ENCODE measurements at places on chromosomes 5 and 9. TPM values are rescaled to one million over a fixed set of nuclear protein-coding genes. Genes with fewer than 3 reads are reported as not detected.
A peak's percentile ranks its signal among the peaks of the same experiment; 100 is the strongest.

Gene NOXA1
- 19.9 TPM for total RNA-seq

Gene DDX4
- total RNA-seq = 0.18 TPM

Gene ARID3C
- not detected for total RNA-seq

Gene AGXT2
- not detected for total RNA-seq

DNA sequence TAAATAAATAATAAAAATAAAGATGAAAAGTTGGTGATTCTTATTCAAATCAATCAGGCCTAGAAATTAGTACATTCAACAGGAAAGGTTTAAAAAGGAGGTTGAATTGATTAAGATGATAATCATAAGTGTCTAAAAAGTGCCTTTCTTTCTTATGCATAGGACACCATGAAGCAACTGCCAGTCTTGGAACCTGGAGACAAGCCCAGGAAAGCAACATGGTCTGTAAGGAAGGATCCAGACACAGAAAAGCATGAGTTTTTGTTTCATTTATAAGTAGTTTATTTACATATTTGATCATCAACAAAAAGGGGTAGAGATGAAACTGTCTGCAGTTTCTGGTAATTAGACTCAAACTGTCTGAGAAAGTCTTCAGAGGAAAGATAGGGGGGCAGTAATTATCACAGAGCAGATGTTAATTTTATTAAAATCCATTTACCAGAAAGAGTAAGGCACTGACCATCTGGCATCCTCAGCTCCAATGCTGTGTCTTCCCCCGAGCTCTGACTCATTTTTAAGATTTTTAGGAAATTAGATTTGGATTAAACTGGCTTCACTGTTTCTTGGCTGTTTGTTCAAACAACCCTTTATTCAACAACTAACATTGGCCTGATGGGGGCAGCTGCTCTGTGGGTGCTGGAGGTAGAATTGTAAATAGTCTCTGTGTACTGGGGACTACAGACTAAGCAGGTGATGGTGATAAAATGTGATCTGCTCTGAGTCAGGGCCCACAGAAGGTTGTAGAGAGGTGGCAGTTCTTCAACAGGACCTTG, 2.7 kb downstream of the RABEPK start:
- peaks cover 13% of the 10 kb centered on the region for H3K4me1 ChIP-seq
- no peak for DNase-seq
- no peak overlapping the region for H3K27ac ChIP-seq
- H3K4me3 ChIP-seq = no peak overlapping the region
- H3K27me3 ChIP-seq = peaks cover 2% of the 10 kb centered on the region

DNA sequence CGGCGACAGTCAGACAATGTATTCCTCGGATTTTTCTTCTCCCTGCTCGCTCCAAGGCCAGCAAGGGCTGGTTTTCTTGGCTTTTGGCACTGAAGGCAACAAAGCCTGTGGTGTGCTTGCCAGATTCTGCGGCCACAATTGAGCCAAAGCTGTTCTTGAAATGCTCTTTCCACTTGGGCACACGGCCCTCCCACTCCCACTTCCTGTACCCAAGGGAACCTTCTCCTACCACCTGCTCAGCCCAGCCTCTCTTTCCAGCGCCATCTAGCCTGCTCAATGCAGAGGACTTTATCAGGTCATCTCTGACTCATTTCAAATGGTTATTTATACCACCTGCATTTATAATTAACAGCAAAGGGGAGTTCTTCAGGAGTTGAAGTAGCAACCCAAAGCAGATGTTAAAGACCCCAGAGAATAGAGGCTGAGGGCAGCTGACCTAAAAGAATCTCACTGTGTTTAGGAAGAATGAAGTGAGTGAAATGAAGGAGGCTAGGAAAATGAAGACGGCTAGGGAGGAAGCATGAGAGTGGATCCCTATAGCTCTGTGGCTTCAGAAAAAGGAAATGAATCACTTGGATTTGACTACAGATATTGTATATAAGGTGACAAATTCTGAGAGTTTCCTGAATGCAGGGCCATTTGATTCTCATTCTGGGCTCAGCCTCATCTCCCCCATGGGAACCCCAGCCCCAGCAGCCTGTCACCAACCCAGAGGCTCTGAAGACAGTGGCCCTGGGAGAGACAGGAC, 439.0 kb downstream of the ENC1 start:
- DNase-seq = no peak
- no peaks in the 10 kb centered on the region for H3K27me3 ChIP-seq
- peaks cover 38% of the 10 kb centered on the region for H3K4me1 ChIP-seq
- no peaks in the 10 kb centered on the region for H3K36me3 ChIP-seq
- no peak overlapping the region for H3K4me3 ChIP-seq

DNA sequence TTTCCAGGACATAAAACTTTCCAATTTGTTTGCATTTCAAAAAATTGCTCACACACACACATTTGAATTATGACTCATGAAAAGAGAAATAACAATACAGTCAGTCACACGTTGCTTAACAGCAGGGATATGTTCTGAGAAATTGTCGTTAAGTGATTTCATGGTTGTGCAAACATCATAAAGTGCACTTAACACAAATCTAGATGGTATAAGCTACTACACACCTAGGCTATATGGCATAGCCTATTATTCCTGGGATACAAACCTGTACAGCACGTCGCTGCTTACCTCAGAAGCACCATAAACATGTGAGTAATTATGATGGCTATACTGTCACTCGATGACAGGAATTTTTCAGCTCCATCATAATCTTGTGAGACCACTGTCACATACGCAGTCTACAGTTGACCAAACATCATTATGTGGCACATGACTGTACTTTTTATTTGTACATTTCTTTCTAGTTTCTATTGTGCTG, 378.2 kb downstream of the ACTL7B start:
- H3K27me3 ChIP-seq = peaks cover 30% of the 10 kb centered on the region
- H3K4me1 ChIP-seq = peaks cover 36% of the 10 kb centered on the region
- DNase-seq = no peak
- H3K36me3 ChIP-seq = no peaks in the 10 kb centered on the region
- H3K27ac ChIP-seq = no peak overlapping the region
- no peak overlapping the region for H3K4me3 ChIP-seq

- H3K27me3 ChIP-seq = no peaks in the 10 kb centered on the region
- H3K4me3 ChIP-seq = no peak overlapping the region
- H3K27ac ChIP-seq = no peak overlapping the region
- no peak for DNase-seq
- peaks cover 31% of the 10 kb centered on the region for H3K4me1 ChIP-seq
These were observed 193.1 kb upstream of the FREM1 start for GRCh38 chr9:15103290-15103689.

DNA sequence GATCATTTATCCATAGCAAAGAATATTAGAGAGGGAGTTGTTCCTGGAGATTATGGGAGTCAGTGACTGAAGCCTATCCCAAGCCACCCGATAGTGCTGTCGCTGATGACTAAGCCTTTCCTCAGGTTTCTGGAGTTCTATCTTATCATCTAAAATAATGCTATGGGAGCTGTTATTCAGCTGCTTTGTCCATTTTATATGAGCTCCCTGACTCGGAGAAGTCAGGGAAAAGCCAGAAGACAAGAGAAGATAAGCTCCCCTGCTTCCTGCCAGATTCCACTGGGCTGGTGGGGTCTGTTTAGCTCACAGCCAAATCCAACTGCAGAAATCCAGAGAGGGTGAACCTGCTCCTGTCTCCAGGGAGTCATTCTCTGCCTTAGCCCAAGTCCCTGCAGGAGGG, 148.2 kb downstream of the DROSHA start:
- H3K4me3 ChIP-seq = no peak overlapping the region
- peaks cover 1% of the 10 kb centered on the region for H3K27me3 ChIP-seq
- H3K27ac ChIP-seq = no peak overlapping the region
- no peaks in the 10 kb centered on the region for H3K36me3 ChIP-seq

DNA sequence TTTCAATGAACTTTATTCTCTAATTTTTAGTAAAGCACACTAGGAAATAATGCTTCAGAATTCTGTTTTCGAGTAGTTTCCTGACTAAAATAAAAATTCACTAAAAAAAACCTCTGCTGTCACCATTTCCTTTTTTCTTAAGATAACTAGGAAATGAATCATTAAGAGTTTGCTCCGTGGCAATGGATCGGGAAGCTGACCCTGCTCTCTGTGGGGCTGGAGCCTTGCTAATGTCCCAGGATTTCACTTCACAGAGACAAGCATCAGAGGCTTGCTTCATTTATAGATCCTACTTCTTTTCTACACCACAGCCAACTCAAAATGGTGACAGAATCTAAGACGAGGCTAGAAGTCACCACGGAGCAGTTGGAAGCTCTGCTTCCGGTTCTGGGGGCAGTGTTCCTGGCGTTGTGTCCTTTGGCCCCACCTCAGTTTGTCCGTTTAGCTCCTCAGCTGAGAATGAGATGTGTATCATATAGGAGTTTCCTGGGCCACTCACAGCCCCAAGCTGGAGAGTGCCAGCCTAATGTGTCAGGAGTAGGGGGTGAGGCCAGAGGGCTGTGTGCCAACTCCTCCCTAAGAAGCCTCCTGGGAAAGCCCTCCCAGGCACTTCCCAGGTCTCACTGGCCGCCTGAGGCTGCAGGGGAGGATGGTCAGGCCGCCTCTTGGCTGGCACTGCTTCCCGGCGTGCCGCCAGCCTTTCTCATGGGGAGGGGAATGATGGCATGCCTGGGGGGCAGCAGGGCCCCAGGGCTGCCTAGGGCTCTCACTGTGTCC, 19.6 kb downstream of the TENT4A start:
- H3K27ac ChIP-seq = peak overlapping the region; percentile 26
- peaks cover 30% of the 10 kb centered on the region for H3K4me1 ChIP-seq
- DNase-seq = no peak
- no peaks in the 10 kb centered on the region for H3K36me3 ChIP-seq

GRCh38 chr5:30034870-30035269, 1158.6 kb upstream of the CDH6 start:
- H3K4me1 ChIP-seq = no peaks in the 10 kb centered on the region
- no peaks in the 10 kb centered on the region for H3K36me3 ChIP-seq
- H3K27ac ChIP-seq = no peak overlapping the region
- H3K4me3 ChIP-seq = no peak overlapping the region

- no peaks in the 10 kb centered on the region for H3K36me3 ChIP-seq
- no peak overlapping the region for H3K27ac ChIP-seq
- H3K4me3 ChIP-seq = no peak overlapping the region
- peaks cover 1% of the 10 kb centered on the region for H3K27me3 ChIP-seq
- no peaks in the 10 kb centered on the region for H3K4me1 ChIP-seq
- no peak for DNase-seq
These were observed 75.9 kb upstream of the PRR16 start for GRCh38 chr5:120388016-120388781.

- no peaks in the 10 kb centered on the region for H3K36me3 ChIP-seq
- peaks cover 9% of the 10 kb centered on the region for H3K4me1 ChIP-seq
- H3K4me3 ChIP-seq = no peak overlapping the region
- H3K27me3 ChIP-seq = no peaks in the 10 kb centered on the region
- no peak for DNase-seq
These were observed 45.8 kb upstream of the GARNL3 start for GRCh38 chr9:127218818-127219217.
